Transverse colon (tissue), 4 donors: ENCODE measurements at places on chromosomes 16 and 17.

DNA sequence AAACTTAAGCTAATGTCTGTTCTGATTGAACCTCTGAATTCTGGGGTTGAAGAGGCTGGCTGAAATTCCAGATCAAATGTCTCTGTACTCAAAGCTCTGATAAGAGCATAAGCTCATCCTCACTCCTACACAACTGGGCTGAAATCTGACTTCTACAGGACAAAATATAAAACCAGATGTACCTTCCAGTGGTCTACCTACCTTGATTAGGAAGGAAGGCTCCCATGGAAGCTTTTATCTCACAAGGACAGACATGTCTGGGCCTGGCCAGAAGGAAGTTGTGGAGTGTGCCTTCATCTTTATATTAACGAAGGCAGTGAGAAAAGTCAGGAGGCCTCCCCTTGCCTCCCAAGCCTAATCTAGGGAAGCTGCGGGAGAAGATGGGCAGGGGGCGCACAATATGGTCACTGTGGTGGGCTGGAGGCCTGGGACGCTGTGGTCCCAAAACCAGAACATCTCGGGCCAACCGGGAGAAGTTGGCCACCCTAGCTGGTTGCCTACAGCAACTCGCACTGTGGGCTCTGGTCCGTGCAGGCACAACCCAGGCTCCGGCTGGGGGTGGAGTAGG is 55.6 kb upstream of the LRRC37A3 start:
- DNase-seq, result no peak

- no peak for DNase-seq
Measured at GRCh38 chr16:8251298-8251697, 339.0 kb downstream of the TMEM114 start.

DNA sequence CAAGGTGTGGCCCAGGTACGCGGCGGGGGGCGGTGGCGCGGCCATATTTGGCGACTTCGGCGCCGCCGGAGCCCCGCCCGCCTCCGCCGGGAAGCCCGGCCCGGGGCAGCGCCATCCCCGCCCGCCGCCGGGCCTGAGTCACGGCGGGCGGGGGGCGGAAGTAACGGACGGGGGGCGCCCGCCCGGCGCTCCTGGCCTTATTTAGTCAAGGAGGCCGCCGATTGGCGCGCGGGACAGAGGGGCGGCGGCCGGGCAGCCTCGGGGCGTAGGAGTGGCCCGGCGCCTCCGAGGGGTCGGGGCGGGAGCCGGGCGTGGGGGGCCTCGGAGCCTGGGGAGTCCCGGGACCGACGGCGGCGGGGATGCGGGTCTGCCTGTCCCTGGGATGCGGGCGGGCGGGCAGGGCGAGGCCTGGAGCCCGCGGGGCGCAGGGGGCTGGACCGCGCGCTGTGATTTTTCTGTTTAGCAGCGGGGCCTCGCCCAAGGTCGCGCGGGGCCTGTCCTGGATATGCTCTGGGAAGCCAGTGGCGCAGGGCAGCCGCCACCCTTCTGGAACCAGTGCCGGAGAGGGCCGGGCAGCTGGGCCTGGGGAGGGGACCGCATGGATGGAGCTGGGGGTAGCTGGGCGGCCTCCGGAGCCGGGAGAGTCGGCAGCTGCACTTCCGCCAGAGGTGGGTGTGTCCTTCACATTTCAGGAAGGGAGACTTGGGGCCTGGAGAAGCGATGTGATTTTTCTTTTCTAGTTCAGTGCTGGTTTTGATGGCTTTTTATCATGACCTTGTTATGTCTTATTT is 2.3 kb upstream of the ACTG1 start:
- DNase-seq, result peak; percentile 90

- no peak for DNase-seq
Measured at GRCh38 chr17:81885869-81886548, 5.4 kb downstream of the ALYREF start.
